Stimulated activated CD8-positive, alpha-beta memory T cell treated with anti-CD3 and anti-CD28 coated beads, Interleukin-4, amount 100 ng/mL, for 1 hour (primary cell): ENCODE measurements at places on chromosomes 7 and 10.

DNA sequence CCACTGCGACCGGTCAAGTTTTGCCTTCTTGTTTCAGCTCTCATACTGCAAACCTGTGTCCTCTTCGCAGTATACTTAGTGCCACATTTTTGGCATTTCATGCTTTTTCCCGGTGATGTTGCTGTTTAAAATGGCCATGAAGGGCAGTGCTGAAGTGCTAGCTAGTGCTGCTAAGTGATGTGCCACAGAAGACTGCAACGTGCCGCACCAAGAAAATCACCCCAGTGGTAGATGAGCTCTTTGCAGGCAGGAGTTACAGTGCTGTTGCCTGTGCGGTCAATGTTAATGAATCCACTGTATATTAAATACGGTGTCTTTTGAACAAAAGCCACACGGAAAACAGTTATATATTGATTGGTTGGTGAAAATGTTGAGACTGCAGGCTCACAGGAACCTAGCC, 120.3 kb downstream of the ANLN start:
- DNase-seq = no peak

DNA sequence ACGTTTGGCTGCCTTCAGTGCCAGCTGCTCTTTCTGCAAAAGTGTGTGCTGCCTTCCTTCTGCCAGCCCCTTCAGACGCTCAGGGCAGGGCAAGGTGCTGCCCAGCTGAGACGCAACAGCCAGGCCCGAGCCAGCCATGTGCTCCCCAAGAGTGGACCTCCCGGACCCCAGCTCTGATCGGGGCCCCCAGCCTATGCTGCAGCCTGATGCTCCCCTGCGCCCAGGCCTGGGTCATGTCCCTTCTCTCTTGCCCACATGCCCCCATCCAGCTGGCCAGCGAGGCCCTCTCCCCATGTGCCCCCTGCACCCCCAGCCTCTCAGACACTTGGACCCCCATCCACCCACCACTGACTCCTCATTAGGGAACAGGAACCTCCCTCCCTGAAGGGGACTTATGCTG, 17.8 kb downstream of the WDR86 start:
- no peak for DNase-seq

DNA sequence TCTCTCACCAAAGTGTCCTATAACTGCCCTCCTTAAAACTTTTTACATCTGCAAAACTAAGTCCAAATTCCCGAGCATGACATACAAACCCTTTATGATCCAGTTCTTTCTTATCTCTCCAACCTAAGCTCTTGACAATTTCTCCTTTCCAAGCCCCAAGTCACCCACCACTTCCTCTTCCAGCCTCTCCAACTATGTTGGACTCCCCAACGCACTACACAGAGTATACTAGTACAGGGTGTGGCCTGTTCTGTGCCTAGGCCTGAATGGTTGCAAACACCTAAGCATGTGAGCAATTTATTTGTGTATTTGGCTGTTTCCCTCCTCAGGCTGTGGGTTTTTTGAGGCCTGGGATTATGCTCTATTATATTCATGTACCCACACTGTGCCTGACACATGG, 101.2 kb upstream of the APBB1IP start:
- DNase-seq = no peak

DNA sequence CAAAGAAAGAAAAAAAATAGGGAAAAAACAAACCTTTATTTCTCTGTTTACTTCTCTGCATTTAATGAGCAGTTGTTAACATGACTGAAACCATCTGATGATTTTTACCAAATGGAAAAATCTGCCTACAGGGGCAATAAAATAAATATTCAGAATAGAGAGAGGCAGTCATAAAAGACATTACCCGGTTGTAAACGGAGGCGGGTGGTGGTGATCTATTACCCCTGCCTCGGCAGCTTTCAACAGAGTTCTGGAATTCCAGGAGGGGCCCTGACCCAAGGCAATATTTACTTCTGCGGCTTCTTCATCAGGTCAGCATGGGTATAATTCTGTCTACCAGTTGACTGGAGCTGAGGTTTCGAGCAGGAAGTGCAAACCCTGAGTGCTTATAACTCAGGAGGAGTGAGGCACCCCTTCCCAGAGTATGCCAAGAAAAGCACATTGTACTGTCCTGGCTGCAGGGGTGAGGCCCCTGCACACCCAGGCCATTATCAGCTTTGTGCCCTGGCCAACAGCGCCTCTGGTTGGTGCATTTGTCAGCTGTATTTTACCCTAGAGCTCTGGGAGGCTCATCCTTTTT, 8.2 kb upstream of the CXCL12 start:
- no peak for DNase-seq

- no peak for DNase-seq
These were observed 938 bp upstream of the CADPS2 start for GRCh38 chr7:122887198-122887597.

DNA sequence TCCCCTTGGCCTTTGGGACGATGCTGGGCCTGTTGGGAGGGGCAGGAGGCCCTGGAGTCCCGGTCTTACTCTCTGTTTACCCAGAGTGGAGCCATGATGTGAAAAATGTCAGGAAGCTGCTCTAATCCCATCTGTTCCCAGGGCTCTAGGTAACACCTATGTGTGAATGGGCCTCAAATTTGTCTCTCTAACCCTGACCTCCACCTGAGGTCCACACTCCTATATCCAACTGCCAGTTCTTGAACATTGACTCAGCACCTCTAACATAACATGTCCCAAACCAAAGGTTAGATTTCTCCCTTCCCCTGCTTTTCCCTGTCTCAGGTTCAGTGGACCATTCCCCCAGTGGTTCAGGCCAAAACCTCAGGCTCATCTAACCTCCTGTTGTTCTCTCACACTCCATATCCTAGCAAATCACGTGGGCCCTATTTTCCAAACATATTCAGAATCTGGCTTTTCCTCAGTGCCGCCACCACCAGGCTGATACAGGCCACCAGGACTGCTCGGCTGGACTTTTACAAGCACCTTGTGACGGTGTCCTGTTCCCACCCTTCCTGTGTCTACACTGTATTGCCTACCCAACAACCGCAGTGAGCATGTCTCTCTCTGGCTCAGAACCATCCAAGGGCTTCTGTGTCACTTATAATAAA, 130.6 kb downstream of the ATXN7L1 start:
- DNase-seq = no peak

GRCh38 chr7:7274782-7275181, 92.4 kb downstream of the C1GALT1 start:
- no peak for DNase-seq

DNA sequence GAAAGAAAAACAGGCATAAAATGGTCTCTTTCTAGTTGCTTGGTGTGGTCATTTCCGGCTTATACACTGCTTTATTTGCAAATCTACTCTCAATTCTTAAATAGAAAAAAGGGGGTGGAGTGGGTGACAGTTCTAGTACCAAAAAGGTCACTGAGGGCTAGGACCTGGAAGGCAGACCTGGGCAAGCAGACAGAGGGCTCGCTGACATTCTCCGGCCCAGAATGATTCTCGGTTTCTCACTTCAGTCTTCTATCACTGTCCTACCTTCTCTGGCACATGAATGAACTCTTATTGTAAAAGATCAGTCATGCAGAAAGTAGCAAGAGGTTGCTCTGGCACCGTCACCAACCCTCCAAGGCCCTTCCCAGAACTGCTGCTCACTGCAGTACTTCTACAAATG, 54.0 kb downstream of the MALSU1 start:
- no peak for DNase-seq

DNA sequence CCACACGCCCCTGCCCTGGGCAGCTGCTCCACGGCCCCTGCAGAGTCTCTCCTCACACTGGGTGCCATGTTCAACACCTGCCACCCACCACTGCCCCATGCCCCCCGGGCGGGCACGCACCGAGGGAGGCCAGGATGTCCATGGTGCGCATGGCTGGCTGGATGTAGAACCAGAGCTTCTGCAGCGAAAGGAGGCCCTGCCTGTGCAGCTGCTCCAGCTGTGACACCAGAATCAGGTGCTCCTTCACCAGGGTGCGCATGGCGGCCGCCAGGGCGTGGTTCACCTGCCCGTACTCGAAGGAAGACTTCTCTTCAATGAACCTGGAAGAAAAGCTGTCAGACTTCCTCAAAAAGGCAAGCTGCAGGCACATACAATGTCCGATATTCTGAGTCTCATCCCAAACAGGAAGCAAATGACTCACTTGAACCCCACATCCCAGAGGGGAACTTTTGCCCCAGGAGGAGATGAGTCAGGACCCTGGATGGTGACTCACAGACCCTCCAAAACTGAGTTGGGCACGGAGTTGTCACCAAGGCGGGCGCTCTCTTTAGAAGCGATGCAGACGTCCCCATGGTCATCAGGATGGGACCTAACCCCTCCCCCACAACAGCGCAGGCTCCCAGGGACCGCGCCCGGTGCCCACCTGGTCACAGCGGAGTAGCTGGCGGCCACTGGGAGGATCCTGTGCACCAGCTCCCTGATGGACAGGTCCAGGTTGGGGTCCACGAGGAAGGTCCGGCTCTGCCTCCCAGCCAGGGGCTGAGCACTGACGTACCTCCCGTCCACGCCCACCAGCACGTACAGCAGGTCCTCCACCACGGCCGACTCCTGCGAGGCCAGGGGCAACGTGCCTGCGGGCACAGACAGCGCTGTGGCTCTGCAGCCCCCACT, 15.5 kb downstream of the TUBGCP2 start:
- DNase-seq = no peak

GRCh38 chr7:142784716-142785115, 13.9 kb downstream of the PRSS2 start:
- DNase-seq = no peak

DNA sequence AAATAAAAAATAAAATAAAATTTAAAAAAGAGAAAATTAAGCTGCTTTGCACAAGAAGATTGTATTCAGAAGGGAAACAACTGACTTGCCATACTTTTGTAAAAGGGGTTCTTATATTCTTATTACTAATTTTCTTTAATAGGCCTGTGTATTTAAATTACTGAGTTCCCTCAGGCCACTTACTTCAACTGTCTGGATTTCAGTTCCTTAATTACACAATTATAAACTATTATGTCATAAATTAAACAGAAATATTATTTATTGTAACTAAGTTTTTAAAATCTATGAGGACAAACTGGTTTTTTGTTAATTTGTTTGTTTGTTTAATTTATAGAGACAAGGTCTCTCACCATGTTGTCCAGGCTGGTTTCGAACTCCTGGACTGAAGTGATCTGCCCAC, 22.4 kb upstream of the MICU1 start:
- DNase-seq = no peak

DNA sequence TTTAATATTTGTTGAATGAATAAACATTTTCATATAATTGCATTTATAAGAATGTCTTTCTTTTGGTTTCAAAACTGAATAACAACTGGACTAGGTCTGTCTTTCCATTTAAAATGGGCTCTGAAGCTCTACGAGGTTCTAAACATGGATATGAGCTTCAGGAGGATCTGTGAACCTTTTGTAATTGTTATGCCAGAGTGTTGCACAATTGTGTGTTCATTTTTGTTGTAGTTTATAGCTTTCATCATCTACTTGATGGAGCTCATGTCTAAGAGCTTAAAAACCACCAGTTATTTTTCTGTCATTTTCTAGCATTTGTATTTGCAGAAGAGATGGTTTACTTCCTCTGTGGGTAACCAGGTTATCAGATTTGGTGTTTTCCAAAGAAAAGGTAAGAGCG, 265.7 kb upstream of the NPY start:
- no peak for DNase-seq

DNA sequence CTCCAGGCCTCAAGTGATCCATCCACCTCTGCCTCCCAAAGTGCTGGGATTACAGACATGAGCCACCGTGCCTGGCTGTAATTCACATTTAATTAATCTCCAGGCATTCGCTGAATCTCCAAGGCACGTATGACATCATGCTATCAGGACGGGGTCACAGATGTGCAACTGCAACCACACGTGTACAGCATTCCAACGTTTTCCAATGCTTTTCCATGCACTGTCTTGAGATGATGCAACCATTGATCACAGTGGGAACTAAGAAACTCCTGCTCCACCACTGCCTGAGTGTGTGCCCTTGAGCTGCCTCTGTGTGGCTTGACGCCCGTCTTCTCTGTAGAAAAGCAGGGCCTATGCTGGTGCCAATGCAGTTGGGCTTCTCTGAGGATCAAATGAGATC, 119.8 kb upstream of the LYZL2 start:
- no peak for DNase-seq

DNA sequence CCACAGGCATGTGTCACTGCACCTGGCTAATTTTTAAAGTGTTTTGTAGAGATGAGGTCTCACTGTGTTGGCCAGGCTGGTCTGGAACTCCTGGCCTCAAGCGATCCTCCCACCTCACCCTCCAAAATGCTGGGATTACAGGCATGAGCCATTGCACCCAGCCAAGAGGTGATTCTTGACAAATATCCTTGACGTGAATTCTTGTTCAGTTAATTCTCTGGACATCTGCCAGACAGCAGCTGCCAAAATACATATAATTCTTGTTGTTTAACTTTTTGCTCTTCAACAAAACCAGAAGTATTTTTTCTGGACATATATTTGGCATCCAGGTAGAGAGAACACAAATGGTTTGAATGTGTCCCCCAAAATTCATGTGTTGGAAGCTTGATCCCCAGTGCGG, 3.2 kb downstream of the ACADSB start:
- DNase-seq = no peak

GRCh38 chr7:151137076-151137675, 30.3 kb downstream of the GBX1 start:
- no peak for DNase-seq

DNA sequence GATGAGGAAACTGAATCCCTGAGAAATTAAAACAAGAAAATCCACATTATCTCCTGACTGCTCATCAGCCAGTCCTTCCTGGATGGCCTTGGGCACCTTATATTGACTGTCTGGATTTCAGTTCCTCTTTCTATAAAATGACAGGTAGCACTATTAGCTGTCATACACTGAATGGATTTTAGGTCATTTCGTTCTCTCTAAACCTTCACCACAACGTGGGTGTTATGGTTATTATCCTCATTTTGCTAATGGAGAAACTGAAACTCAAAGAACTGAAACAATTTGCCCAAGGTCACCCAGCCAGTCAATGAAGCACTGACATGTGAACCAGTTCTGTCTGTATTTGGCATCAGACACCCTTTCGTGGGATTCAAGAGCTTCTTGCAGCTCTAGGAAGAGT, 193.8 kb downstream of the CYP26A1 start:
- no peak for DNase-seq

- DNase-seq = no peak
These were observed 694.2 kb upstream of the FZD8 start for GRCh38 chr10:36336315-36336714.

DNA sequence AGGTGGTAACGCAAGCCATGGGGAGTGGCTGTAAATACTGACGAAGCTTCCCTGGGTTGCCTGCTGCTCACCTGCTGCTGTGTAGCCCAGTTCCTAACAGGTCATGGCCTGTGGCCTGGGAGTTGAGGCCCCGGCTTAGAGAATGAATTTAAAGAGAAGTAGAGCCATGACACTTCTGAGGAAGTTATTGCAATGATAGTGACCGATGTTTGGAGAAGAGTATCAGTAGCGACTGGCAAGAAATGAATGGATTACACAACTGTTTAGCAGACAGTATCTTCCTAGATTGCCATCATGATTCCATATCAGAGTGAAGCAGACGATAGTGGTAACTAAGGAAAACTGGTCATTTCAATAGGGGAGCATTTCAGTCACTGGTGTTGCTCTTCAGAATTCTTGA, 249.6 kb downstream of the PLXDC2 start:
- DNase-seq = no peak
